ENCODE measurements at places on chromosomes 3 and 15. TPM values are rescaled to one million over a fixed set of nuclear protein-coding genes. Genes with fewer than 3 reads are reported as not detected.

DNA sequence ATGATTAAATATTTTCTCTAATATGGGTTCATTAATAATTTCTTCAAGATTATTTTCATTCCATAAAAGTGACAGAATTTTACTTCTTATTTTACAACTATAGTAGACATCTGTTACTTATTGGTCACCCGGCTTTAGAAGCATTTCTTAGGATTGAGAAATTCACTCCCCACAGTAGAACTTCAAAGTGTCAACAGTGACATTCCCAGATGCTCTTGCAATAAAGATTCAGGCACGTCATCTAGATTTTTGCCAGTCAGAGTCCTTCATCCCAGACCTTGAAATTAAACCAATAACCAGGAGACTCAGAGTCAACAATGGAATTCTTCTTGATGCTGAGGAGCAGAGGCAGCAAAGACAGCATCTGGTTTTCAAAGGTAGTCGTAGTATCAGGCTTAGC, 190.8 kb downstream of the VGLL3 start:
- no peak for DNase-seq

- DNase-seq, result no peak
These were observed 289.6 kb upstream of the LYSMD4 start for GRCh38 chr15:100022806-100023205.

Gene B3GNT5
- 7.3 TPM for total RNA-seq

Gene GPR87
- 0.18 TPM for total RNA-seq
